ENCODE measurements at places on chromosomes 5 and 9.

DNA sequence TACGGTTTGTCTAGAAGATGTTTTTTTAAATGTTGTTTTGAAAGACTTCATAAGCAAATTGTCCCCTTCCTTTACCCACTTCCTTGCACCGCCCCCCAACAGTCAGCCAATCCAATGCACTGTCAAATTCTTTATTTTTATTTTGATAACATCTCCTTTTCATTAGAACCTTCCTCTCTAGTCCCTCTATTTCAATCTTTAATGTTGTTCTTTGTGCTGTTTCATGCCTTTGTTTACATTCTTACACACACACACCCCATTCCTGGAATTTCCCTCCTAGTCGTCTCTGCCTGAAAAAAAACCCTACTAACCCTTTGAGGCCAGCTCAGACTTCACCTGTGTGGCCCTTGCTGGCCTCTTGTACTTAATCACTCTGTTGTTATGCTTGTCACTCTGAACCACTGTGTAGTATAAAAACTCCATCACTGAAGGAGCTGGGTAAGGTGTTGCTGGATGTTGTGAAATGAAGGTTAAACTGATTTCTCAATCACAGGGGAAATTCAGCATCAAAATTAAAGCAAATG, 133.4 kb downstream of the UGCG start:
- no peak for DNase-seq

- DNase-seq = no peak
These were observed 1125.0 kb upstream of the DMAC1 start for GRCh38 chr9:8924562-8924961.

DNA sequence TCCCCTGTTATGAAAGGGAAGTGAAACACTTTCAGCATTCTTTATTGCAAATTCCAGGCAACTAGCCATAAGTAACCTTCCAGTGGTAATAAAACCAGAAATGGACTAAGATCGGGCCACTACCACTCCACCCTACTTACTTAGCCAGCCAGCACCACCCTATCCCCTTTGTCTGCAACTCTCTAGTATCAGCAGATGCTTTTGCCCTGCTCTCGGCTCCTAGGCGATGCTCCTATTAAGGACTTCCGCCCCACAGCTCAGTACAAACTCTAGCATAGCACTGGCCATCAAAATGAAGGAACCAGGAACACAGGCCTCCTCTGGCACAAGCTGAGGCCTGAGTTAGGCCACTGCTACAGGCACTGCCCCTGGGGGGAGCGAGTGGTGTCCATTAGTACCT, 81.2 kb downstream of the GLDC start:
- DNase-seq = no peak

- DNase-seq = no peak
These were observed 188.5 kb upstream of the EDIL3 start for GRCh38 chr5:84573017-84573712.

GRCh38 chr9:128047231-128047630, 19.9 kb downstream of the NAIF1 start:
- DNase-seq = no peak

- DNase-seq = no peak
These were observed 454.4 kb upstream of the TRPC7 start for GRCh38 chr5:136819526-136820302.

DNA sequence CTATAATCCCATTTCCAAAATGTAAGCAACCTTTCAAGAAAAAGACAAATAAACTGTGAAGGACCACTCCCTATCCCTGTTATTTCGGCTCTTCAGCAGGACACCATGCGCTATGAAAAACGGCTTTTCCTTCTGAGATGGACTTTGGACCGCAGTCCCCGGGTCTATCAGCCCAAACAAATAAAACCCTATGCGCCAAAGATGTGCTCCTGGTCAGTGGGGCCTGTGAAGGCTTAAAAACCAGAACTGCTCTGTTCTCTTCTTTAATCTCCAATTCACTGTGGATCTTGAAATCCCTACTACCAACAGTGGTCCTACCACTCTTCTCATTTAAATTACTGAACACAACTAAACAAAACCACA, 33.3 kb downstream of the RAPGEF1 start:
- DNase-seq = no peak

DNA sequence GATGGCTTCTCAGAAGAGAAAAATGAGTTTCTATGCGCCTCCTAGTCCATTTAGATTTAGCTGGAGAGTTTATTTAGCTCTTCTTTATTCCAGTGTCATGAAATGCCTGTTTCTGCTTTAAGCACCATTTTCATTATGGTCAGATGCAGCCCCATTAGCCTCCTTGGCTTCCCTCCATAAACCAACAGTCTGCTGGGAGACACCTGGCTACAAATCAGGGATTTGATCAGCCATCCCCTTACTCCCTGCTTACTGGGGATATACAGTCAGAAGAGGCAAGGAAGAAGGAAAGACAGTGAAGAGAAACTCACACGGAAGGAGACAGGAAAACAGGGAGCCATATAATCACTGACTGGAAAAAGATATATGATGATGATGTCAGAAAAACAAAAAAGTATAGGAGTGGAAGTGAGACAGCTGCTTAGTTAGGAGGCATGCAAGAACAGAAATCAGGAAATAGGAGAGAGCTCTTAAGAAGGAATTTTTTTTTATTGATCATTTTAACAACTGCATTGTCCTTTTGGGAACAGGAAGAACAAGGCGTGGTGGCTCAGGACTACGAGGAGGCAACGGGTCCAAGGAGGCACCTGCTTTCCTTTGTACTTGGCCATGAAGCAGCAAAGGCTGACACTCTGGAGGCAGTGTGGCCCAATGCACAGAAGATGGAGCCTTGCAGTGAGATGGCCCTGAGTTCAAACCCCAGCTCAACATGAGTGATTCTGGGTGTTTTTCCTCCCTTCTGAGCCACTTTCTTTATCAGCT, 56.1 kb downstream of the MED27 start:
- DNase-seq = no peak

GRCh38 chr5:154210163-154210562, 19.6 kb downstream of the GALNT10 start:
- no peak for DNase-seq

DNA sequence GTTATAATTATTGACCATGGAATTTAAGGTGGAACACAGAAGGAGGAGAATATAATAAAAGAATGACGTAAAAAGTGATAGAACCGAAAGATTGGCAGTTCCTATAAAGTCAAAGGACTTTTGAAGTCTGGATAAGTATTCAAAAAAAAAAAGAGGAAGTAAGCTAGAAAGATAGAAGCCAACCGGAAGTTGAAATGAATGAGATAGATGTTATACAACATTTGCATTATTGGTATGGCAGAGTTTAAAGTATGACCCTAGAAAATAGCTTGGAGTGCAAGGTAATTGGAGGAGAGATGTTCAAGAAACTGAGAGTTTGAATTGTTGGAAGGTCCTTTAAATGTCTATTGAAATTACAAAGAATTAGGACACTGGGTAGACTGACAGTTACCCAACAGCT, 293.6 kb downstream of the FER start:
- DNase-seq = no peak

DNA sequence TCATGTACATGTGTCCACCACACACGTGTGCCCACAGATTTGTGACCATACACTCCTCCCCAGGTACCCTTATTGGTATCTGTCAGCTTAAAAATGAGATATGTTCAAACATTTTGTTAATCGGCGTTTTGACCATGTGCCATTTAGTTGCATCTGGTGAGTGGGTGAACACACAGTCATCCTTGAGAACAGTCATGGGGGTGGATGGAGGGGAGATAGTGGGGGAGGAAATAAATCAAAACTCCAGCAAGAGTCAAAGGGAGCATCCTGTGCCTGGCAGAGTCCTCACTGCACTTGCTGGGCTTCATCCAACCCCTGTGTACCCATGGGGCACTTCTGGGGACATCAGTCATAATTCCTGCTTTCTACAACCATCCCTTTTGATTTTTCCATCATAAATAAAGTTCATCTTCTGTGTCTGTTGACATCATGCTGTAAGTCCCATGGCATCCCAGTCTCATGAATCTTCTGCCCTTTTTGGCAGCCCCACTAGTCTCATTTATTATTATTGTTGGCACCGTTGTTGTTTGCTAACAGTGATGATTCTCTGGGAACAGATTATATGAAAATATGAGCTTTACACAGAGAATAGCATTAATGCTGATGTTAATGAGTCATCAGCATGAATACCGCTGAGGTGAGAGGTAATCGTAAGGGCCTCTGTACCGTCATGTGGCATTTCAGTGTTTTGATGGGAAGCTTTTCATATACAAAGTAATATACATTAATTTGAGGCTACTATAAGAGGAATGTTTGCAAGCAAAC, 24.4 kb upstream of the CLK4 start:
- DNase-seq = no peak

DNA sequence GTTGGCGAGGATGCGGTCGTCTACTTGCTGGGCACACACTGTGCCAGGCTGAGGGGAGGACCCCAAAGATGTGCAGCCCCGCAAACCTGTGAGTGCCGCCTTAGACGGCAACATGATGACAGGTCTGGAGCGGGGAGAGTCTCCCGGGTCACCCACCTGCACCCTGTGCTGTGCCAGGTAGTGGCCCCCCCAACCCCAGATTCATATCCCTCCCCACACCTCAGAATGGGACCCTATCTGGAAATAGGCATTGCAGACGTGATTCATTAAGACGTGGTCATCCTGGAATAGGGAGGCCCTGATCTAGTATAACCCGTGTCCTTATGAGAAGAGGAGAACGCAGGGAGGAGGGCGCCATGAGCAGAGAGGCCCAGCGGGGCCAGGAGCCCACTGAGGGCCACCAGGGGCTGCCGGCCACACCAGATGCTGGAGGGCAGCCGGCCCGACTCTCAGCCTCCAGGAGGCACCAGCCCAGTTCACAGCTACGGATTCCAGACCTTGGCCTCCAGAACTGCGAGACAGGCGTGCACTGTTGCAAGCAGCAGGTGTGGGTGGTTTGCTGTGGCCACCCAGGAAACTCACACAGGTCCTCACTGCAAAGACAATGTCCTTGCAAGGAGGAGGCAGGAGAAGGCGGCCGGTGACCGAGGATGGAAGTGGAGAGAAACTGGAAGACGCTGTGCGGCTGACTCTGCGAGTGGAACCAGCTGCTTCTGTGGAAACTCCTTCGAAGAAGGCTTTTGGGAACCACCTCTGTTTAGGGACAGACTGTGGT, 131.9 kb upstream of the LPCAT1 start:
- no peak for DNase-seq

GRCh38 chr9:125635888-125636287, 71.1 kb downstream of the MAPKAP1 start:
- no peak for DNase-seq

DNA sequence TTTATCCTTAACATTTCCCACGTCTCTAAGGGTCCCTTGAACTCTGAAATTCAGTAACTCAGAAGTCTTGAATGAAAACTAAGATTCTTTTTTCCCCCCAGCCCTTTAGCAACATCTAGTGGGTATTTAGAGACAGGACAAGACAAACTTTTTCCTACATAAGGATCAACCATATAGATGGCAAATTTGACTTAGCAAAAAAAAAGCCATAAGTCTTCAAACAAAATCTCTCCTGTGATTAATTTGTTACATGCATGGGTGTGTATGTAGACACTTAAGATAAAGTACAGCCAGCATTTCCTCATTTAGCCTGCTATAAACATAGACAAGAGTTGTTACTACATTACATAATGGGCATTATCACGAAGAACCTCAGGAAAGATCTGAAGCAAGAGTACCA, 29.1 kb upstream of the ANKRD31 start:
- DNase-seq = no peak

DNA sequence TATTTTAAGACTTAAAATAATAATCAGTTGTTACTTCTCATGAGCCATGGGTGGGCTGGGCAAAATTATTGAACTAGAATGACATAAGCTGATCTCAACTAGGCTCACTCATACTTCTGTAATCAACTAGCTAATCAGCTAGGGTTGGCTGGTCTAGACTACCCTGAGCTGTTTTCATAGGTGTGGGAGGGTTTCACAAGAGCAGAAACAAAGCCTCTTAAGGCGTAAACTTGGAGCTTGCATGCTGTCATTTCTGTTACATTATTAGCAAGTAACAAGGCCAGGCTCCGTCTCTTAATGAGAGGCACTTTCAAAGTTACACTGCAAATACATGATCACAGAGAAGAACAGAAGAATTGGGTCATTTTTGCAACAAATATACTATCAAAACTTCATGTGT, 57.2 kb upstream of the GHR start:
- no peak for DNase-seq

GRCh38 chr9:92890761-92891160, 12.9 kb upstream of the ZNF484 start:
- no peak for DNase-seq

DNA sequence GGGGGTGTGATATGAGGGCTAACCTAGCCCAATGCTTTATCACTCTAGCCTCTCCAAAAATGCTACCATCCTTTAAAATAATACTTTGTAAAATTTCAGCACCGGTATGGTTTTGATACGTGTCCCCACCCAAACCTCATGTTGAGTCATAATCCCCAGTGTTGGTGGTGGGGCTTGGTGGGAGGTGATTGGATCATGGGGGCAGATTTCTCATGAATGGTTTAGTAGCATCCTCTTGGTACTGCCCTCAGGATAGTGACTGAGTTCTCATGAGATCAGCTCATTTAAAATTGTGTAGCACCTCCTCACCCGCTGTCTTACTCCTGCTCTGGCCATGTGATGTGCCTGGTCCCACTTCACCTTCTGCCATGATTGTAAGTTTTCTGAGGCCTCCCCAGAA, 35.0 kb upstream of the ANKH start:
- no peak for DNase-seq

- peak; percentile 55 for DNase-seq
These were observed 800 bp upstream of the AP3B1 start for GRCh38 chr5:78295035-78295961.

DNA sequence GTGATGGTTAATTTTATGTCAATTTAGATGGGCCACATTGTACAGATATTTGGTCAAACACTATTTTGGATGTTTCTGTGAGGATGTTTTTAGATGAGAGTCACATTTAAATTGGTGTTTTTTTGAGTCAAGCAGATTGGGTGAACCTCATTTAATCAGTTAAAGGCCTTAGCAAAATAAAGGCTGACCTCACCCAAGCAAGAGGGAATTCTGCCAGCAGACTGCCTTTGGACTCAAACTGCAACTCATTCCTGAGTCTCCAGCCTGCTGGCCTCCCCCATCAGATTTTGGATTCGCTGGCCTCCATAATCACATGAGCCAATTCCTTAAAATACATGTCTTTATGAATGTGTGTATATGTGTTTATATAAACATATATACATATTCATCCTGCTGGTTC, 282.7 kb upstream of the POU5F2 start:
- DNase-seq = no peak

GRCh38 chr5:64680289-64680688, 10.0 kb upstream of the SHISAL2B start:
- no peak for DNase-seq

DNA sequence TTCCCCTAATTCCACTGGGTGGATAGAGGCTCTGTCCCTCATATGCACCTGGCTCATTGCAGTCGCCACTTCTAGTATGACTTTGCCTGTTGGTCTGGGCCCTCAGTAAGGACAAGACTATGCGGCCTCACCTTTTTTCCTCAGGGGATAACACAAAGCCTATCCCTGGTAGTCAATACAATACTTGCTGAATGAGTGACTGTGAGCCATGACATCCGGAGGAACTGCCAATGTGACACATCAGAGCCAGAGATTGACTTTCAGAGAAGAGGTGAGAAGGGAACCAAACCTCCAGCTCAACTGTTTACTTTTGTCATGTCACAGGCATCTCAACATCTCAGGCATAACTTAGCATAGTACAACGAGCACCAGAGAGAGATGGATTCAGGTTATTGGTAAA, 371.3 kb downstream of the DMRT2 start:
- no peak for DNase-seq

Data from CD8-positive, alpha-beta T cell (primary cell).